Stimulated activated CD8-positive, alpha-beta memory T cell treated with anti-CD3 and anti-CD28 coated beads, Interleukin-4, amount 100 ng/mL, for 48 hours (primary cell): ENCODE measurements at places on chromosomes 6 and 20.
A peak's percentile ranks its signal among the peaks of the same experiment; 100 is the strongest.

- DNase-seq = no peak
These were observed 5.3 kb downstream of the MAN1A1 start for GRCh38 chr6:119344306-119344705.

- DNase-seq = no peak
These were observed 33.8 kb downstream of the SUMO4 start for GRCh38 chr6:149433881-149434280.

- no peak for DNase-seq
These were observed 7.5 kb upstream of the CCDC28A start for GRCh38 chr6:138765896-138766655.

- no peak for DNase-seq
These were observed 25.6 kb downstream of the HLA-G start for GRCh38 chr6:29853245-29853644.

DNA sequence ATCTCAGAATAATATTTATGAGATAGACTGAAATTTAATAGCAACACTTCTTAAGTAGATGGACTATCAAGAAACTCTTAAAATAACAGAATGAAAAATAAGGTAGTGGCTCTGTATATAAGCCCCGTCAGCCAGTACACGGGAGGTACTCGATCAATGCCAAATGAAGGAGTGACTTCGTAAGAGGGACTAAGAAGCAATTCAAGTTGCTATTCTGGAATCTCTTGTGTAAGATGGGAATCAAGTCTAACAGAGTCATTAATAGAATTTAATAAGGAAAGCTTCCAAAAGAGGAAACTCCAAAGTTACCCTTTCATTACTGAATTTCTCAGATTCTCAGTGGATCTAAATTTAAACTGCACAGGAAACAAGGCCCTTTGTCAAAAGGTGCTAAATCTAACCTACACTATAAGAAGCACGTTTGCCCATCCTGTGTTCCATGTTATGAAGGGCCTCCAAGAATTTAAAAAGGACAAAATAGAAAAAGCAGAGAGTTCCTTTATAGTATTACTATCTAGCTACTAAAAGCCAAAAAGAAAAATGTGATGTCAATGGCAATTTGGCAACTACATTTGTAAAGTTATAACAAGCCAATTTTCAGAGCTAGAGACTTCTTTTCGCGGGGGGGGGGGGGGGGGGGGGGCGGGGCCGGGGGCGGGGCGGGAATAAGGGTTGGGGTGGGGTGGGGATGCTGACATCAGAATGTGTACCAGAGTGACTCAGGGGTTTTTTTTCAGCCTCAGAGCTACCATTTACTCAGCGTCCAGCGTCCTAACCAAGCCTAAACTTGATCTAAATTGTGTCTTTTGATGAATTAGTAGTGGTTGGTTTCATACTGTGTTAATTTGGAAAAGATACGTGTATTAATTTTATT is 200.6 kb downstream of the GMPR start:
- DNase-seq = no peak

- DNase-seq = no peak
These were observed 107.8 kb upstream of the ESR1 start for GRCh38 chr6:151699719-151700118.

- no peak for DNase-seq
These were observed 25.8 kb upstream of the TPBG start for GRCh38 chr6:82337688-82338257.

DNA sequence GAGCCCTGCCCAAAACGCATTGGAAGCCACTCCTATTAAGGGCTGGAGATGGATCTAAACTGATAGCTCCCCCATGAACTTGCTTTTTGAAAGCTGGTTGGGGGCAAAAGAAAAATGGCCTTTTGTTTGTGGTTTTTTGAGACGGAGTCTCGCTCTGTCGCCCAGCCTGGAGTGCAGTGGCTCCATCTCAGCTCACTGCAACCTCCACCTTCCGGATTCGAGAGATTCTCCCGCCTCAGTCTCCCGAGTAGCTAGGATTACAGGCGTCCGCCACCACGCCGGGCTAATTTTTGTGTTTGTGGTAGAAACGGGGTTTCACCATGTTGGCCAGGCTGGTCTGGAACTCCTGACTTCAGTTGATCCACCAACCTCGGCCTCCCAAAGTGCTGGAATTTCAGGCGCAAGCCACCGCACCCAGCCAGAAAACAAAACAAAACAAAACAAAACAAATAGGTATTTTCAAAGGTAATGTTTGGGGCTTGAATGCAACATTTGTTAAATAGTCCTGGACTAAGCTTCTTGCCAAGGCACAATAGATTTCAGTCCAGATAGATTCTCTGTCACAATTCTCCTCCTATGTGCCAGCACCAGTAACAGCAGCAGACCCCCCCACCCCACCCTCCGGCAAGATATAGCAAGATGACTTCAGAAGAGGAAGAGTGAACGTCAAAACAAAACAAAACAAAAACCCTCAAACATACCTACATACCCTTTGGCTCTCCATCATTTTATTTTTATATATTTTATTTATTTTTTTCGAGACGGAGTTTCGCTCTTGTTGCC is 26.5 kb upstream of the ABT1 start:
- DNase-seq = no peak

DNA sequence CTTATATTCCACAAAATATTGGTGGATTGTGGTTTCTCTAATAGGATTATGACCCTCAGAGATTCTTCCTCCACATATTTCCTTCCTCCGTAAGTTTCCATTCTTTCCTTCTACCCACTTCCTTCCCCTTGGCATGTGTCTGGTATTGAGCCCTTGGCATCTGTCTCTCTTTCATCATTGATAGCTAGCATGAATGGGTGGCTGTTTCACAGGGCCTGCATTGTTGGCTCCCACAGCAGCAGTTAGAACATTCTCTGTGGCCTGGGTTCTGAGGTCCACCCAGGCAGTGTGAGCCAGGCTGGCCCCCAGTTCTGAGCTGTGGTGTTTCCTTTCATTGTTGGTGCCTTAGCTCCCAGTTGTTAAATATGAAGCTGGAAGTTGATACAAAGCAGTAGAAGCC is 125.3 kb downstream of the ANKS1A start:
- DNase-seq = no peak

DNA sequence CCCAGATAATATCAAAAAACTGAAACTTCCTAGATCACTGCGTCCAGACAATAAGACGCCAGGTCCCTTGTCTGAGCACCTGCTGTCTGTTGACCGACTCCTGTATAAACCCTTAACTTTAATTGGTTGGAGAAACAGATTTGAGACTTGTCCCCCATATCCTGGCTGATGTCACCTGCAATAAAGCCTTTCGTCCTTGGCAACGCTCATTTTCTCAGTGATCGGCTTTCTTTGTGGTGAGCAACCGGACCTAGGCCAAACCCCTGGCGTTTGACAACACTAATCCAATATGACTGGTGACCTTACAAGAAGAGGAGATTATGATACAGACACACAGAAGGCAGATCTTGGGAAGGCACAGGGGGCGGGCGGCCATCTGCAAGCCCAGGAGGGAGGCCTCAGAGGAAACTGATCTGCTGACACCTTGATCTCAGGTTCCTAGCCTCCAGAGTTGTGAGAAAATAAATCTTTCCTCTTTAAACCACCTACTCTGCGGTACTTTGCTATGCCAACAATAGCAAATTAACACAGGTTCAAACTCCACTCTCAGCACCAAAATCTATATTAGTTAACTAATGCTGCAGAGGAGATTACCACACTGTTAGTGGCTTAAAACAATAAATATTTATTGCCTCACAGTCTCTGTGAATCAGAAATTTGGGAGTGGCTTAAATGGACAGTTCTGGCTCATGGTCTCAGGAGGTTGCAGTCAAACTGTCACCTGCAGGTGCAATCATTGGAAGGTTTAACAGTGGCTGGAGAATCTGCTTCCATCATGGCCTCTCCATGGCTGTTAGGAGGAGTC is 178.7 kb downstream of the OTOR start:
- no peak for DNase-seq

DNA sequence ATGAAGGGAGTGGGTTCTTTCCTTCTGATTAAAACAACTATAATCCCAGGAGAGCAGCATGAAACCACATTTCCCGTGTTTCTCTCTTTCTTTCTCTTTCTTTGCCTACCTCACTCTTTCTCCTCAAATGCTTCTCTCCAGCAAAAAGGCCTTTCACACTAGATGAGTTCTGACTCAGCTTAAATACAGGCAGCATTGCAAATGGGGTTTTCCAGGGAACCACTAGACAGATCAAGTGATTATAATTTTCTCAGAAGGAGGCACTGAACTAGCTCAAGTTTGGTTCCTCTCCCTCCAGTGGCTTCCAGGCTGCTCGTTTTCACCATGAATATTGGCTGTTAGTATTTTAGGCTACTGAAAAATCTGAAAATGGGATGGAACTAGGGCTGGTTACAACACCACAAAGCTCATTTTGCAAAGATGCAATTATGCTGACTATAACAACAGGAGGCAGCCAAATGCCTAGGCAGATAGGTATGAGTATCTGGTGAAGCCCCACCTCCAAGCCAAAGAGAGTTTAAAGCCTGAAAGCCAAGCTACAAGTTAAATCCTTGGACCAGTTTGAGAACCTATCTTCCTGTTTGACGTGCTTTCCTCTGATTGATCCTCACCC is 260.0 kb downstream of the MMUT start:
- DNase-seq = no peak

DNA sequence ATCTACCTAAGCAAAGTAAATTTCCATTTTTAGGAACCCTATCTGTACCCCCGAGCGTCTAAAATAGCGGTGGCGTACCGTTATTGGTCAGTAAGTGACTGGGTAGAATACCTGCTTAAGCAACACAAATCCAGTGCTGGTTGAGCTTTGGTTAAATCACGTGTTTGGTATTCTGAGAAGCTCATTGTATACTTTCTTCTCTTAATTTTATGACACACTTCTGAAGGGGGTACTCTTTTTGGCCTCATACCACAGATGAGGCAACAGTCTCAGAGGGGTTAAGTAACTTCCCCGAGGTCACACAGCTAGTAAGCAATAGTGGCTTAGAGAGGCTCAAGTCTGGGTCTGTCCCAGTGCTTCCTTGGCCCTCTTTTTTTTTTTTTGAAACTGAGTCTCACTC is 151.2 kb downstream of the TFAP2C start:
- no peak for DNase-seq

DNA sequence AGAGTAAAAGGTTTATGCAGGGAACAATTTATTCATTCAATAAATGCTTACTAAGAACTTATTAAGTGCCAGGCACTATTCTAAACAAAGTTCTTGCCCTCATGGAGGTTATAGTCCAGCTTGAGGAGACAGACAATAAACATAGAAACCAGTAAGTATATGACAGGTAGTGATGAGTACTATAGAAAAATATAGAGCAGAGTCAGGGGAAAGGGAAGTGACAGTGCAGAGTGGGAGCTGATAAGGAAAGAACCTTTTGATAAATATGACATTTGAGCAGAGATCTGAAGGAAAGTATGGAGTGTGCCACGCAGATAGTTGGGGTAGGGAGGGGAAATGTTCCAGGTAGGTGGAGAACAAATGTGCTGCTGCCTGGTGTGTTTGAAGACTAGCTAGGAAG is 12.1 kb downstream of the ACSS2 start:
- DNase-seq = no peak

- no peak for DNase-seq
These were observed 31.0 kb upstream of the TCFL5 start for GRCh38 chr20:62892348-62893304.

DNA sequence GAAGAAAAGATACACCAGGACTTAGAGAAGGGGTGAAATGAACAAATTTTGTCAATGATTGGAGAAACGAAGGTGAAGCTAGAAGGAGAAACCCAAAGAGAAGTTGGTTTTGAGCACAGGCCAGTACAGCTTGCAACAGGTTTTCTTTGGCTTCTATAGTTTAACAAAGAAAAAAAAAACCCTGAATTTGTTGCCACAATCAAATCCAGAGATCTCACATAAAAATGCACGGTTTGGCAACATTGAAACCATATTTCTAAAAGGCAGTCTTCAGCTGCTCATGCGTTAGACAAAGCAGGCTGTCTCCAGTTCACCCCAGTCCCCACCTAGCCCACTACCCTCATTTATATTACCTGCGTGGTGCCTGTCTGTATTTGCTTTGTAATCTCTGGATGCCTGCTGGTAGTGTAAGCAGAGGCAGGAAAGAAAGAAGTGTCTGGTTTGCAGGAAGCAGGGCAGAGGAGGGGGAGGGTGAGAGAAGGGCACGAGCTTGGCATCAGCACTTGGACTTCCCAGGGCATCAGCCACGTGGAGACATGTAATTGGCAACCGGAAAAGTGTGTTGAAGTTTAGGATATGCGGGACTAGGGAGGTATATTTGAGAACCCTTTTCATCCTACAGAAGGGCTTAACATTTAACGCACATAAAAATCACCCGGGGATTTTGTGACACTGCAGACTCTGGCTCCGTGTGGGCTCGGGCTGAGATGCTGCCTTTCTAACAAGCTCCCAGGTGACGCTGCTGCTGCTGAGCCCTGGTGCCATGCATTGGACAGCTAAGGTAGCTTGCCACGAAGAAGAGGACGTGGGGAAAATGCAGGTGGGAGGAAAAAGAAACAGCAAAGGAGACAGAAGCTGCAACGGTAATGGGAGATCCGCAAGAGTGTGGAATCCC is 14.4 kb downstream of the PFDN4 start:
- DNase-seq = no peak

DNA sequence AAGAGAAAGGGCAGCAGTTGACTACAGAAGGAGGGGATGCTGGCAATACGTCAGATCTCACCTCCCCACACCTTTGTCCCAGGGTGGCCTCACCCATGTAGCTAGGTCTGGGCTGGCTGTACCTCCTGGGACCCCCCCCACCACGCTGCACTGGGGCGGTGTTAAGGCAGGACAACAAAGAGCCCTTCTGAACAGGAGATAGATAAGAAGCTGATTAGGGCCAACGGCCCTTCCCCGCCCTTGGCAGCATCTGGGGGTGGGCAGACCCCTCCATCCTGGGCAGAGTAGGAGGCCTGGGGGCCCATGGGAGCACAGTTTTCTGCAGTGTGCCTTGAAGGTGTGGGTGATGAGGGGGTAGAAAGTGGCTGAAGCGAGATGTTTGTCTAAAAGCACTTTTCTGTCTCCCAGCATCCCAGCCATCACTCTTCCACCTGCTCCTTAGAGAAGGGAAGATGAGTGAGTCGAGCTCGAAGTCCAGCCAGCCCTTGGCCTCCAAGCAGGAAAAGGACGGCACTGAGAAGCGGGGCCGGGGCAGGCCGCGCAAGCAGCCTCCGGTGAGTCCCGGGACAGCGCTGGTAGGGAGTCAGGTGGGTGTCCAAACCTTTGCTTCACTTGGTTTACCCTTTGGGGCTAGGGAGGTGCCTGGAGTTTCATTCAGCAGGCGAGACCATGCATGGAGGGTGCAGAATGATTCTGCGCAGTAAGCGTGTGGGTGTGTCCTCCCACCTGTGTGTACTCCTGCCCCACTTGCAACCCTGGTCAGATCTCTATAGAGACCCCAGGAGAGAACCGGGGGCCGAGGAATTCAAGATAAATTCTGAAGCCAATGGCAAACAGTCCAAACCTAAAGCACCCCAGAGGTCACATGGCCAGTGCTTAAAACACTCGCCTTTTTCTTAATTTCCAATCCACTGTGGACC is 3.9 kb downstream of the HMGA1 start:
- DNase-seq = peak; percentile 24
